Smooth muscle cell of the pulmonary artery (primary cell): ENCODE measurements at places on chromosomes 11 and 22. TPM values are rescaled to one million over a fixed set of nuclear protein-coding genes. Genes with fewer than 3 reads are reported as not detected.

Gene KCNK4
- 0.13 and 0.20 TPM in 2 replicates for total RNA-seq

Gene ACR
- total RNA-seq = not detected in 2 replicates

Gene MS4A12
- not detected in 2 replicates for total RNA-seq

Gene SCGB1A1
- not detected in 2 replicates for total RNA-seq

Gene OR2D2
- total RNA-seq = 0.13 and 0.36 TPM in 2 replicates

Gene PAMR1
- total RNA-seq = 74.1 and 303 TPM in 2 replicates

Gene OR56A1
- total RNA-seq = not detected in 2 replicates

Gene NDUFC2
- total RNA-seq = 68.4 and 75.1 TPM in 2 replicates

Gene DDIAS
- 1.7 and 2.2 TPM in 2 replicates for total RNA-seq

Gene DUSP8
- 0.78 and 1.2 TPM in 2 replicates for total RNA-seq

Gene POU2AF1
- total RNA-seq = not detected in 2 replicates

Gene OR10D3
- not detected in 2 replicates for total RNA-seq

Gene CCDC116
- 0.20 and 0.26 TPM in 2 replicates for total RNA-seq

Gene NEFH
- 0.20 and 0.53 TPM in 2 replicates for total RNA-seq

Gene ANKK1
- total RNA-seq = 0.07 TPM in 1 of 2 replicates, not detected in the other

Gene SPINDOC
- 10.7 and 15.6 TPM in 2 replicates for total RNA-seq

Gene IL10RA
- not detected in 2 replicates for total RNA-seq

Gene EHF
- total RNA-seq = 0.20 and 0.33 TPM in 2 replicates

Gene EED
- 14.1 and 19.8 TPM in 2 replicates for total RNA-seq

Gene PHOX2A
- total RNA-seq = not detected in 2 replicates

Gene CHEK2
- total RNA-seq = 5.3 and 8.3 TPM in 2 replicates

Gene MRGPRE
- 0.20 TPM in 1 of 2 replicates, not detected in the other for total RNA-seq
